ENCODE measurements at places on chromosomes 1 and 21.

- no peak for DNase-seq
Measured at GRCh38 chr1:158422212-158422611, 3.8 kb downstream of the OR10K2 start.

DNA sequence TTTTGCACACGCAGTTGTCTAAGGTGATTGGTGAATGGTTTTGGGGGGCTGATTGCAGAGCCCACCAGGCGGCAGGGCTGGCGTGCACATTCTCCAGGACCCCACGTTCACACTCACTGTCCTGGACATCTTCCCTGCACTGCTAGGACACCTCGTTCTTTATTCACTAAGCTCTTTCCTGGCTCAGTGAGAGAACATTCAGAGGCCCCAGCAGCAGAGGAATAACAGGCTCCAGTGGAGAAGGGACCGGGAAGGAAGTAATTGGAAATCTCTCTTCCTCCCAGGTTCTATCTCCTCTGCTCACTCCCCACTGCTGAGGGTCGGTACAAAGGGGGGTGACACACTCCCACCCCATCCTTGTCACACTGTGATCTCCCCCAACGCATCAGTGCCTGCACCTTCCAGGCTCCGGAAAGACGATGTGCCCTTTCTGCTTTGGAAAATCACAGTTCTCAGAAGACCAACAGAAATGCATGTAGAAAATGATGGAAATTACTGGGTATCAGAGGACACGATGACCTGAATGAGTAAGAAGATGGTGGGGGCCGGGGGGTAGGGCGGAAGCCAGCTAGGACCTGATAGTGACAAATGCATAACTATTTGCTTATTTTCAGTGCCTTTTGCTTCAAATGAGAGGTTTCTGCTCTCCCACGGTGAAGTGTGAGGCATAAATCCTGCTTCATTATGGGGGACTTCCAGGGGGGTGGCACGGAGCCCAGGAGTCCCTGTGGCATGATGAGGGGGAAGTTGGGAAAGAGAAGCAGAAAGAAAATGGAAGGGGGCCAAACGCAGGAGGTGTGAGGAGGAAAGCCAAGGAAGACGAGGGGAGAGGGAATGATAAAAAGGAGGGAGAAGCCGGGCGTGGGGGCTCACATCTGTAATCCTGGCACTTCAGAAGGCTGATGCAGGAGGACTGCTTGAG lies 25.2 kb upstream of the KIF26B start:
- DNase-seq, result no peak

DNA sequence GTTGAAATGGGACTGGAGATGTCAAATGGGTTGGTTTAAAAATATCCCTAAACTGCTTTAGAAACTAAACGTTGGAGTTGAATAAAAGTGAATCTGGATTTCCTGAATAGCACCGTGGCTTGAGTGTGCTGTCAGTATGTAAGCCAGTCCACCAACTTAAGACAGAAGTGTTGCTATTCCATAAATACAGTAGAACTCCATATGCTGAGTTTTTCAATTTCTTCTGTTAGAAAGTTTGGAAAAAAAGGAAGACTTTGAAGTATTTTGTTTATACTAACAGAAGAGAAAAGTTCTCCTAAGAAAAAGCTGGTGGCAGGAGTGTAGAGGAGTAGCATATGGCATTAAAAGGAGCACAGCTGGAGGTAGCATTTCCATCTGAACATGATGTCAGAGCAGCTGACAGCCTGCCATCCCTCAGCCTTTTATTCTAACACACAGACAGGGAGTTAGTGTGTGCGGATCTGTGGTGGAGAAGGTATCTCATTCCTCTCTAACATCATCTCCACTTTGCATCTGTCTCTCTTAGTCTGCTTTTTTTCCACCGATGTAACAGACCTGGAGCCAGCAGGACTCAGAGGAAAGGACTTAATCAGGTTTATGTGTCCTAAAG lies at the start of gene ZBTB18:
Gene ZBTB18 (plus strand): TSS at position 449 of the 610 bp plus-strand sequence. CDS start 149 bp downstream, at position 598.
- DNase-seq, result peak; percentile 41

DNA sequence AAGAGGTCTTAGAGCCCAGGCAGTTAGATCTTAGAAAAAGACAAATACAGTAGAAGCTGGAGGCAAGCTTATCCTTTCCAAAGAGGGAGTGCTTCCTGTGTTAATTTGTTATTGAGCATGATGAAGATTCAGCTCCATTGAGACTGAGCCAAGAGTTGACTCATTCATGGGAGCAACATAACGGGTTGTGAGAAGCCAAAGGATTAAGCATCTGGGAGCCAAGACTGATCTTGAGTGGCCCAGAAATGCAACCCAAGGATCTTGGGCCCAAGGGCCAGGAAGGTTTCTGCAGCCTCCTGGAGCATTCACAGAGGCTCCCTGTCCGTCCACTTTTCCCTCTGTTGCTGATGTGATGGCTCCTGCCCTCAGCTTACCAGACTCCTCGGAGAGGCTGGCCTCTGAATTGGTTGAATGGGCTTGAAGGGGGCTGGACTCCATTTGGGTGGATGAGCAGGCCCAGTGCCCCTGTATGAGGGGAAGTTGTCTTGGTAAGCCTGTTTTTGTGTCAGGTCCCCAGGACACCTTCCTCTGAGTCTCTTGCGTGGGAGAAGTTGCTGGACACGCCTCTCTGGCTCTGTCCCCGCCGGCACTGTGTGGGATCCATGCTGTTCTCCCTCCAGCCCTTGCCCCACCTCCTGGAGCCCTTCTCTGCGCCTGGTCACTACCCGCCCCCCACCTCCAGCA lies 42.4 kb downstream of the PDE9A start:
- no peak for DNase-seq

DNA sequence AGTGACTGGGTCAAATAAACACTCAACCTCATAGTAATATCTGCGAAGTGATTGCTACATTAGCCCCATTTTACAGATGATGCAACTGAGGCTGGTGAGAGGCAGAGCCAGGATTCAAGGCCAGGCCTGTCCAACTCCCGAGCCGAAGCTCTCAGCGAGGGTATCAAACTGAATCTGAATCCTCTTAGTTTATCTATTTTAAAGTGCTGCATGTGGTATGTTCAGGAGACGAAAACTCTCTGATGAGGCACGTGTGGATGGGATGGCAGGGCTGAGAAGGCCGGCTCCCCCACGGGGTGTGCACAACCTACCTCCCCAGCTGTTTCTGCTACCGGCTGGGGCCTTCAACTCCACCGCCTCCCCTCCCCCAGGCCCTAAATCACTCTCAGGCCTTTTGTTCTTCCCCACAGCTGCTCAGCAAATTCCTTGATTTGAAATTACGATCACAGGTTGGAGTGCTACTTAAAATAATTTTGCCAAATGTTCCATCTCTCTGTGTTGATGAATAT lies 171.8 kb downstream of the TOMM20 start:
- DNase-seq, result no peak

DNA sequence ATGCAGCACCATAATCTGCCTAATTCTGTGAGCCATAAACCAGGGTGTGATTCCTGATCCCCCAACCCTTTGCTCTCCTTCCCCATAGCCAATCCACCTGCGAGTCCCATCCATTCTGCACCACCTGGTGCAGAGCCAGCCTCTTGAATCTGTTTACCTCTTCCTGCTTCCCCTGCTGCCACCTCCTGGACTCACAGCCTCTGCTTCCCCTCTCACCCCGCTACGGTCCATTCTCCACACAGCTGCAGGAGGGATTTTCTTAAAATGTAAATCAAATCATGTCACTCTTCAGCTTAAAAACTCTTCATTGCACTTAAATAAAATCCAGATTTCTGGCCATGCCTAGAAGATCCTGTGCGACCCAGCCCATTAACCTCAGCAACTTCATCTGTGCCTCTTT lies 186.7 kb downstream of the FOXD2 start:
- no peak for DNase-seq

DNA sequence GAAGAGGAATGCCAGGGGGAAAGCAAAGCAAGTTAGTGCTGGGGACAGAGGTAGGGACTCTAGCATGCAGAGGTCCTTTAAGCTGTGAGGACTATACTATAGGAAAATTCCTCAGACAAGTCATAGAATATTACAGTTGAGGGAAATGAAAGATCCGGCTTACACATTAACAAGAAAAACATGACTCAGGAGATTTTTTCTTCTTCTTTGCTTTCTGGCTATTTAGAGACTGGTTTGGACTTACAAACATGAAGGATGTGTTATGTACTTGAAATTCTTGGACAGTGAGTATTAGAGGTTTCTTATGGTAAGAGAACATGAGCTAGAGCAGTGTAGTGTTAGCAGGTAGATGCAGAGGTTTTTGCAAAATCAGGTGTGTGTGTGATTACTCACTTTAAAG lies 24.9 kb downstream of the USP25 start:
- DNase-seq, result no peak

GRCh38 chr1:232715154-232715553 lies 85.2 kb upstream of the SIPA1L2 start:
- DNase-seq, result no peak

DNA sequence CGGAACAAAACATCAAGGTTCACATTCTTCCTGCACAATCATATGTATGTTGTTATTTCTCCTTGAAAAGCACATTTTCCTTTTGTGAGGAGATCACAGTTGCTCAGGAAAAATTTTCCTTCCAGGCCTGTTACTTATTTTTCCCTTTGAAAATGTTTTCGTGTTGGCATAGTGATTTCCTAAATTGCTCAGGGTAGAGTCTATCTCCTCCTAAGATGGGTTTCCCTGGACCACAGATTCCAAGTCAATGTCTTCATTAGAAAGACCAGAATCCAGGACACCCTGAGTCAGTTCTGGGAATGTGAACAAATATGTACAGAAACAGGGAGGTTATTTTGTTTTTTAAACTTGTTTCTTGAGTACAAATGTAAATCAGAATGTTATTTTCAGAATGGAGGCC lies 94.3 kb upstream of the C1orf105 start:
- DNase-seq, result no peak

DNA sequence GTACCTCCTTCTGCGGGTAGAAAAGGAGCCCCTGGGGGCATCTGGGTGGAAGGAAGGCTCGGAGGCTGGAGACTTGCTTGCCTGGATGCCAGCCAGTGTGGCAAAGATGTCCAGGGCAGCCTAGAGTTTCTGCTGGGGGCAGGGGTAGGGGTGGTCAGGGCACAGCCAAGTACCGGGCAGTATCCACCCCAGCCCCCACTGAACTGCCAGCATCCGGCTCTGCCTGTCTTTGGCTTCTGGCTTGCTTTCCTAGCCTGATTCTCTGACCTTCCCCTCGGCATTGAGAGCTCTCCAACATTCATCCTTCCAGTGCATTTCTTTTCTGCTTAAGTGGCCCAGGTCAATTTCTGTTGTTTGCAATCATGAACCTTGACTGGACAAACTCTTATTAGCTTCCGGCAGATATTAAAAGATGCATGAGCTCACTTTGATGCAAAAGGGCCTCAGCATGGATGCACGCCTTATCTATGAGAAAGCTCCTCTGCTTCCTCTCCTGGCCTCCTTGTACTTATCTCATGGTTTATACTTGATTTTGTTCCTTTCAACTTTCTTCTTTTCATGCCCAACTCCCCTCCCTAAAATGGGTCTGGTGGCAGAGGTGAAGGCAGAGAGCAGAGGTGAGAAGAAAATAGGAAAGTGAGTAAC lies 116.9 kb downstream of the HLCS start:
- DNase-seq, result no peak

DNA sequence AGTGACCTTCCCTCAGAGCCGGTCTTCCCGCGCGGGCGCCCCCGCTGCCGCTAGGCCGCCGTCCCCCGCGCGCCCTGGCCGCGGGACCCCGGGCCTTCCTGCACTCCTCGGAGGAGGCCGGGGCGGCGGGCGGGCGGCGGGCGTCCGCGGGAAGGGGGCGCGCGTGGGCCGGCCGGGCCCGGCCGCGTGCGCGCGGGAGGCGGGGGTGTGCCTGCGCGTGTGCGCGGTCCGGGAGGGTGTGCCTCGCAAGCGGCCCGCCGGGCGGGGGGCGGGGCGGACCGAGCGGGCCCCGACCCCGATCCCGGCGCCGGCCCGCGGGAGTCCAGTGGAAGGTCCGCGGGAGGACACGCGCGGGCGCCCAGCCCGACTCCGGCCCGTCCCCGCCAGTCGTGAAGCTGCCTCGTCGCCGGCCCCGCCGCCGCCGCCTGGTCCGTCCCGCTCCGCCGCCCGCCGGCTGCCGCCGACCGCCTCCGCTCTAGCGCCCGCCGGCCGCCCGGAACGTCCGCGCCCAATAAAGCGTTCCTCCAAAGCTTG lies 438 bp downstream of the MRPS6 start:
- DNase-seq, result peak; percentile 40

- DNase-seq, result no peak
Measured at GRCh38 chr21:34558166-34558565, 46.2 kb upstream of the KCNE1 start.

GRCh38 chr1:42290130-42290529 lies 44.9 kb downstream of the FOXJ3 start:
- no peak for DNase-seq

DNA sequence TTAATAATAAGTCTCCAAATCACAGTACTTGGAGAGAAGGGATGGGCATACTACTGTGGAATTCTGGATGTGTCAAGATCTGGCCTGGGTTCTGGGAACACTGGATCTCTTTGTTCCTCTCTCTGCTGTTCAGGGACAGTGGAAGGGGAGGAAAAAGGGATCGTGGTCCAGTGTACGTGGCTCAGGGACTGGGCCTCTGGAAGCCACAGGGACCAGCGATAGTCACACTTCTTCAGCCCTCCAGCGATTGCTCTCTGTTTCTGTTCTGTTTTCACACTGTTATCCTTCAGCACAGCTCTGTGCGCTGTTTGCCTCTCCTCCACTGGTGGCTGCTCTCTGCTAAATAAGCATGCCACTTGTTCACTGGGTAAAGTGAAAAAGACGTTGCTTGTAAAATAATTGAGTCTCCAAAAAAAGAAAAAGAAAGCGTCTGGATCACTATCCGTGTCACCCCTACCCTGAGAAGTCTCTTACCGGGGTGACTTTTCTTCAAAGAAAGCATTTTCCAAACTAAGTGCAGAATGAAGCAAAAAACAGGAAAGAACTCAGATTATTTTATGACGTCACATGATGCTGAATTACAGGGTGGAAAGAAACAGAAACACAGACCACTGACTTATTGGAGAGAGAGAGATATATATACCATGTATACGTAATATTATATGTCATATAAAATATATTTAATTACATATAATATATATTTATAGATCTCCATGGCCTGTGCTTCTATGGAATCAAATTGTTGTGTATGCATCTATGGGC lies 279.4 kb downstream of the RGS7 start:
- no peak for DNase-seq

DNA sequence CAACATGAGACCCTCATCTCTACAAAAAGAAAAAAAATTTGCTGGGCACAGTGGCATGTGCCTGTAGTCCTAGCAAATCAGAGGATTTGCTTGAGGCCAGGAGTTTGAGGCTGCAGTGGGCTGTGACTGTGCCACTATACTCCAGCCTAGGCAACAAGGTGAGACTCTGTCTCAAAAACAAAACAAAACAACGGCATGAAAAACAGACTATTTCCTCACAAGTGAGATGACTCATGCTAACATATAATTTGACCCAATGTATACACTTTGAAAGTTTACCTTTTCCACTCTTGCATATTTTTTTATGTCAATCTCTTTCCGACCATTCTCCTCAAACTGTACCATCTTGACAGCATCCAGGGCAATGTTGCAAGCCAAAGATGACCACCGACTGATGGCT lies 17.5 kb downstream of the CCT3 start:
- DNase-seq, result no peak

GRCh38 chr1:93016171-93016570 lies 54.9 kb upstream of the DIPK1A start:
- no peak for DNase-seq

Measured in heart left ventricle (tissue), 16 donors.